ENCODE measurements at places on chromosomes 6 and 20.

GRCh38 chr6:119627908-119628669, 278.5 kb upstream of the MAN1A1 start:
- H3K4me1 ChIP-seq = no peaks in the 10 kb centered on the region
- H3K27me3 ChIP-seq = peaks cover 2% of the 10 kb centered on the region
- DNase-seq = no peak
- no peak overlapping the region for H3K4me3 ChIP-seq
- no peak overlapping the region for H3K27ac ChIP-seq

DNA sequence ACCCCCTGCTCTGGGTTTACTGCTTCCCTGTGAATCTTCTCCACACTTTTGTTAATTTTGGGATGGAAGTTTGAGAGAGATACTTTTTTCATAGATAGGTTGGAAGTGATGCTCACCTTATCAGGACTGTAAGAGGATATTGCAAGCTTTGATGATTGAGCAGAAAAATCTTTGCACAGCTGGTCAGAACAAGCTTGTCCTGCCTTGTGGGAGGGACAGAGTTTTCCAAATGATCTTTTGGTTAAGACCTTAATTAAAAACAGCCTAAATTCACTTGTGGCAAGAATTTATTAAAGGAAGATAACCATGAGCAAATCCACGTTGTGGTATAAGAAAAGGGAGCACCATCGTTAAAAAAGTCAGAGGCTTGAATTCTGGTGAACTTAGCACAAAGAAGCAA, 32.2 kb downstream of the E2F3 start:
- no peak overlapping the region for H3K4me3 ChIP-seq
- peaks cover 16% of the 10 kb centered on the region for H3K36me3 ChIP-seq
- H3K27me3 ChIP-seq = peaks cover 1% of the 10 kb centered on the region

GRCh38 chr6:90217506-90218127, 79.0 kb downstream of the BACH2 start:
- H3K36me3 ChIP-seq = no peaks in the 10 kb centered on the region
- H3K27me3 ChIP-seq = peaks cover 2% of the 10 kb centered on the region
- H3K4me3 ChIP-seq = no peak overlapping the region
- DNase-seq = no peak
- H3K4me1 ChIP-seq = peaks cover 16% of the 10 kb centered on the region
- H3K27ac ChIP-seq = no peak overlapping the region

DNA sequence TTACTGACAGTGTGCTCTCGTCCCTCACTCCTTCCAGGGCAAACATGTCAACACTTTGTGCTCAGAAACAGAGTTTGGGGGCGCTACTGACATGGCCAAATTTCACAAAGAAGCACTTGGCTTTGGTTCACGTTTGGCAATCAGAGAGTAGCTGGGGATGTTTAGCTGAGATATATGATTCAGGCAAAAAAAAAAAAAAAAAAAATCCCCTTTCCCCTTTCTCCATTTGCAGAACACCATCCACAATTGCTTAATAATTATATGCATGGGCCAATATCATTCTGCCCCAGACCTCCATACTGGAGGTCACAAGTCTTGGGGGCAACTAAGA, 128.4 kb upstream of the ADGRF1 start:
- no peak for DNase-seq
- H3K36me3 ChIP-seq = no peaks in the 10 kb centered on the region
- H3K4me1 ChIP-seq = peaks cover 8% of the 10 kb centered on the region
- no peaks in the 10 kb centered on the region for H3K27me3 ChIP-seq
- H3K27ac ChIP-seq = no peak overlapping the region

- peaks cover 33% of the 10 kb centered on the region for H3K4me1 ChIP-seq
- H3K36me3 ChIP-seq = peaks cover 39% of the 10 kb centered on the region
- peak overlapping the region; percentile 82 for H3K4me3 ChIP-seq
- H3K27me3 ChIP-seq = peaks cover 15% of the 10 kb centered on the region
- H3K27ac ChIP-seq = peak overlapping the region; percentile 59
These were observed 1.8 kb downstream of the SNRPB start for GRCh38 chr20:2468581-2469407.

- H3K27ac ChIP-seq = no peak overlapping the region
- no peak for DNase-seq
- H3K4me3 ChIP-seq = peak overlapping the region; percentile 9
- H3K4me1 ChIP-seq = no peaks in the 10 kb centered on the region
- H3K36me3 ChIP-seq = no peaks in the 10 kb centered on the region
These were observed 10.0 kb upstream of the NOL4L start for GRCh38 chr20:32595143-32595542.

GRCh38 chr20:31675828-31676608, 38.3 kb downstream of the COX4I2 start:
- H3K36me3 ChIP-seq = peaks cover 13% of the 10 kb centered on the region
- peaks cover 7% of the 10 kb centered on the region for H3K27me3 ChIP-seq
- DNase-seq = peak; percentile 46
- peaks cover 70% of the 10 kb centered on the region for H3K4me1 ChIP-seq
- H3K4me3 ChIP-seq = peak overlapping the region; percentile 66

DNA sequence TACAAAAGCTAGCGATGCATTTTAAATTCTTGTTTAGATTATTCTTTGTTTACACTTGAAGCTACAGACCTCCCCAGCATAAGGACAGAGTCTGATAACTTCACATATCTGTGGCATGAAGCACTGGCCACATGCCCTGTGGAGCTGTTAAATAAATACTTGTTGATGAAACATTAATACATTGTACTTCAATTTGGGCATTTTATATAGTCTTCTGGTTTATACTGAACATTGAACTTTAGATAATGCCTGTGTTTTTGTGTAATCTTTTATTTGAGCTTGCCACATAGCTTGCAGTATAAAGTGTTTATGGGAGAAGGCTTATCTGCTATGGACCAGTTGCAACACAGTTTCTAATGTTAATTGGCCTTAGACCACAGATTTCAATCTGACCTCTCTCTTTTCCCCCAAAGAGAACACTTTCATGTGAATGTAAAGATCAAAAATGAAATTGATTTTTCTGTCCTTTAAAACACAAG, 48.2 kb downstream of the FRK start:
- no peak overlapping the region for H3K4me3 ChIP-seq
- no peak for DNase-seq
- no peak overlapping the region for H3K27ac ChIP-seq
- H3K27me3 ChIP-seq = no peaks in the 10 kb centered on the region
- no peaks in the 10 kb centered on the region for H3K36me3 ChIP-seq
- H3K4me1 ChIP-seq = no peaks in the 10 kb centered on the region

DNA sequence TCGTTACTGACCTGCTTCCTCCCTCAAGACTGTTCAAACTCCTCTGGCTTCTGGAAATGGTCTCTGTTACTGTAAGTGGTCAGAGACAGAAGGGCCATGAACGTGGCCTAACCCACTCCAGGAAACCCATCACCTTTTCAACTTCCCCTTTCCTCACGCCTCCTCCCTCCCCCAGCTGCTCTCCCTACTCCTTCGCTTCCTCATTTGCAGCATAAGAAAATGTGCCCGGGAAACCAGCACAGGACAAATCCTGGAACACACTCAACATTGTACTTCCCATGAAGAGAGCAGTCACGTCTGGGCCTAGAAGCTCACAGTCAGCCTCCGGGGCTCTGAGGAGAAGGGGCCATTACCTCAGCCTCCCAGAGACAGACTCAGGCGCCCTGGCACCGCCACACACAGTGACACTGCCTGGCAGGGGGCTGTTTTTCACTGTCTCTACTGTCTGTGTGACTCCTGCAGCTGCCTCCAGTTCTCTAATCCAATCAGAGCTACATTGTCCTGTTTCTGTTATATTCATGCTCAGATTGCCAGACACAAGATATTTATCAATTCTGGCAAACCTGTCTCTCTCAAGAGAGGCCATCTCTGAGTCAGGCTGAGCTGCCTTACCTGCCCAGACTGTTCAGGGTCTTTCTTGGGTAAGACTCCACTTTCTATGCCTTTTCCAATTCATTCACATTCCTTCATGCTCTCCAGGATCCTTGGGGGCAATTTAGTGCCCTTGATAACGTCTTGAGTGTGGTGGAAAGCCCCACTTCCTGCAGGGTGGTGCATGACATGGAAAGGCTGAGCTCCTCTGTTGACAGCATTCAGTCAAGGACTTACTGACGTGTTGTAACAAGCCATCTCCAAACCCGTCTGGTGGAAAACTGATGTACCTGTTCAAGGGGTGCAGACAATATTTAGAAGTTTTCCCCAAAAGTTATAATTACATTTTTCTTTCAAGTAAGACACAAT, 242.2 kb downstream of the HIVEP2 start:
- no peaks in the 10 kb centered on the region for H3K36me3 ChIP-seq
- peaks cover 2% of the 10 kb centered on the region for H3K27me3 ChIP-seq

- no peak overlapping the region for H3K4me3 ChIP-seq
- H3K27me3 ChIP-seq = peaks cover 2% of the 10 kb centered on the region
- no peak for DNase-seq
- peaks cover 8% of the 10 kb centered on the region for H3K36me3 ChIP-seq
- H3K27ac ChIP-seq = no peak overlapping the region
- peaks cover 24% of the 10 kb centered on the region for H3K4me1 ChIP-seq
These were observed 16.7 kb downstream of the KCTD20 start for GRCh38 chr6:36459501-36459900.

- DNase-seq = no peak
- H3K4me3 ChIP-seq = no peak overlapping the region
- no peaks in the 10 kb centered on the region for H3K27me3 ChIP-seq
- peaks cover 11% of the 10 kb centered on the region for H3K4me1 ChIP-seq
- H3K36me3 ChIP-seq = no peaks in the 10 kb centered on the region
- no peak overlapping the region for H3K27ac ChIP-seq
These were observed 225.9 kb upstream of the CITED2 start for GRCh38 chr6:139600343-139600742.

GRCh38 chr6:2783188-2783963, 18.2 kb downstream of the WRNIP1 start:
- peaks cover 45% of the 10 kb centered on the region for H3K36me3 ChIP-seq
- no peak overlapping the region for H3K4me3 ChIP-seq
- peak overlapping the region; percentile 83 for H3K27ac ChIP-seq
- H3K4me1 ChIP-seq = peaks cover 30% of the 10 kb centered on the region

DNA sequence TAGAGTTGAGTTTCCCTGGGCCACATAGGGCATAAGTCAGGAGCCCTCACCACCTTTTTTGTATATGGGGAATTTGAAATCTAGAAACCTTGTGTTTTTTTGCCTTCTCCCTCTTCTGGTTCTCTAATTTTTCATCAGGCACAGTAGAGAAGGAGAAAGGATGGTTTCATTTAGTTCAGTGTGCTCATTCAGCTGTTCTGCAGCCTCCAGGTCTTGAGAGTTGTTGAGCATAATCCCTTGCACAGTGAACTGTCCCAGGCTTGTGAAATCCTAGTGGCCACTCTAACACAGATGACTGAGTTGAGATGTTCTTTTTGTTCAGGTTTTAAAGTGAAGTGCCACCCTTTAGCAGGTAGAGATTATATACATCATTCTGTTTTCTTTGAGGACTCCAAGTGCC, 183.5 kb downstream of the CDKAL1 start:
- no peak for DNase-seq
- peaks cover 2% of the 10 kb centered on the region for H3K27me3 ChIP-seq
- no peaks in the 10 kb centered on the region for H3K36me3 ChIP-seq
- no peak overlapping the region for H3K27ac ChIP-seq
